Body of pancreas (tissue), 4 donors: ENCODE measurements at places on chromosomes 1 and 21.

DNA sequence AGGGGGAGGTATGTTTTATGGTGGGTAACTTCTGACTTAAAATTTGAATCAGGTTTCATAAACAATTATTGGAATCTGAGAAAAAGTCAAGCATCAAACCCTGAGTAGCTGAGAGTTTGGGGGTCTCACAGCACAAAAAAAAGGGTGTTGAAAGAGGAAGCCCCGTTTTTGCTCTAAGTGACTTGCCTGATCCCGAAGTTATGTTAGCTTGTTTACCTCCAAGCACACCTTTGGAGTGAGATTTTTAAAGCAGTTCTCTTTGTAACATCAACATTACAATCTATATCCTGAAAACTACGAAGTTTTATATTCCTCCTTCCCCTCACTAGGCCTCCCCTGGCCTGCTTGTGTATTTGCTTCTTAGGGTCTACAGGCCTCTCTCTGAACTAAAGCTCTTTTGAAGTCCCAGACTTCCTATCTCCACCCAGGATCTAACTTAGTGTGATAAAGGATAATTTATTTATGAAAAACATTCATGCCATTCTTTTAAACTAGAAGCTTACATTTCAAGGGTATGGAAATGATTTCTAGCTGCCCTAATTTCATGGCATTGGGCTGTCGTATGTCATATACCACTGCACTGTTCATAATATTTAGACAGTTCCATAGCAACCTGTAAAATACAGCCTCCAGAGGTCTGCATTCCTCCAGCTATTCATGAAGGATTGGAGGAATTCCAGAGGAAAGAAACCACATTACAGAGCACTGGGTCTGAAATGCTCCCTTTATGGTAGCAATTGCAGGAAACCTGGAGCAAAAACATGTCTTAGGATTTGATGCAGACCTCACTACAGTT lies 36.1 kb upstream of the RGS1 start:
- peak overlapping the region; percentile 46 for H3K27ac ChIP-seq
- peaks cover 12% of the 10 kb centered on the region for H3K4me1 ChIP-seq
- no peaks in the 10 kb centered on the region for H3K27me3 ChIP-seq
- no peak overlapping the region for H3K4me3 ChIP-seq

DNA sequence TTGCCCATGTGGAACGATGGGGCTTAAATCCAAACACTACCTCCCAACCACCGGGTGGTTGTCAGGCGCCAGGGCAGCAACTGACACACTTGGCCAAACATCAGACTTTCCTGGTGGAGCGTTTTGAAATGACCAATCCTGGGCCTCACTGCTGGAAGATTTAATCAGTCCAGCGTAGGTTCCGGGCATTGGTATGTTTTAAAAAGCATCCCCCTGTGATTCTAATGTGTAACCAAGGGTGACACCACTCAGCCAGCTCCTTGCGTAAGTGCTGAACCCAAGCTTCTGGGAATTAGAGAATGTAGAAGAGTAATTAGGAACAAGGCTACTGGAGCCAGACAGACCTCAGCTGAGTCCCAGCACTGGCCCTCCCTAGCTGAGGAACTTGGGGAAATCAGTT lies 44.8 kb upstream of the KAZN start:
- H3K27me3 ChIP-seq = no peaks in the 10 kb centered on the region
- no peak overlapping the region for H3K27ac ChIP-seq
- H3K36me3 ChIP-seq = no peaks in the 10 kb centered on the region
- peaks cover 17% of the 10 kb centered on the region for H3K4me1 ChIP-seq
- no peak overlapping the region for H3K4me3 ChIP-seq

GRCh38 chr1:150987924-150988323 lies 5.8 kb downstream of the ANXA9 start:
- no peak for DNase-seq
- H3K27ac ChIP-seq = no peak overlapping the region
- no peaks in the 10 kb centered on the region for H3K36me3 ChIP-seq
- no peak overlapping the region for H3K4me3 ChIP-seq

- no peaks in the 10 kb centered on the region for H3K36me3 ChIP-seq
- no peaks in the 10 kb centered on the region for H3K27me3 ChIP-seq
- H3K4me3 ChIP-seq = no peak overlapping the region
- H3K27ac ChIP-seq = no peak overlapping the region
Observed at GRCh38 chr1:224219612-224220059, 36.6 kb downstream of the DEGS1 start.

DNA sequence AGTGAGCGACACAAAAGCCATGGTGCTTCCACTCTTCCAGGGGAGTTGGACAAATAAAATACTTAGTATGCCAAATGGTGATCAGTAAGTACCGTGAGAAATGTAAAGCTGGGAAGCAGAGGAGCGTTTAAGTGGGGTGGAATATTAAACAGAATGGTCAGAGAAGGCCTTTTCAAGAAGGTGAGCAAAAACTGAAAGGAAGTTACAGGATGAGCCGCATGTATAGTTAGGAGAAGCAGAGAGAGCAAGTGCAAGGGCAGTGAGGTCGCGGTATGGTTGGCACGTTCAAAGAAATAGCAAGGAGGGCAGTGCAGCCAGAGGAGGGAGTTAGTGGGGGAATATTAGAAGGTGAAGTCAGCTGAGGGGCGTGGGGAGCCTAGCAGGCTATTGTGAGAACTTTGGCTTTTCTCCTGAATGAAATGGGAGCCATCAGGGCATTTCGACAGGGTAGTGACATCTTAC lies 748 bp upstream of the ATP6V0B start:
- no peak for DNase-seq
- H3K4me3 ChIP-seq = peak overlapping the region; percentile 22
- H3K27ac ChIP-seq = peak overlapping the region; percentile 98
- H3K27me3 ChIP-seq = no peaks in the 10 kb centered on the region

DNA sequence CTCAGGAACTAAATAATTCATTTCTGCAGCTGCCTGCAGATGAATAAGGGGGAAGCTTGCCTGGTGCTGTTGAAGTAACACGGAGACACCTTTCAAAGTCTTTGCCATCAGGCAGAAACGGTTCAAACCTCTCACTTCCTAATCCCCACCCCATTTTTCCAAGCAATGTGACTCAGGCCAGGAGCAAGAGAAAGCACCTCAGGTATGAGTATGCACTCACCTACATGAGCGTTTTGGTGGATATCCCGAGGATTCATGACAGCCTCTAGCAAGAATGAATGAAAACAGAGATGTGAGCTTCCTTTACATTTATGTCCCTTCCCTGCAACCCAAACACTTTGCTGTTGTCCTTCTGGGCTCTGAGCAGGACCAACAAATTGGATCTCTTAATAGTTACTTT lies 63.4 kb upstream of the LAX1 start:
- H3K36me3 ChIP-seq = peaks cover 13% of the 10 kb centered on the region
- no peaks in the 10 kb centered on the region for H3K4me1 ChIP-seq
- no peaks in the 10 kb centered on the region for H3K27me3 ChIP-seq
- DNase-seq = no peak

DNA sequence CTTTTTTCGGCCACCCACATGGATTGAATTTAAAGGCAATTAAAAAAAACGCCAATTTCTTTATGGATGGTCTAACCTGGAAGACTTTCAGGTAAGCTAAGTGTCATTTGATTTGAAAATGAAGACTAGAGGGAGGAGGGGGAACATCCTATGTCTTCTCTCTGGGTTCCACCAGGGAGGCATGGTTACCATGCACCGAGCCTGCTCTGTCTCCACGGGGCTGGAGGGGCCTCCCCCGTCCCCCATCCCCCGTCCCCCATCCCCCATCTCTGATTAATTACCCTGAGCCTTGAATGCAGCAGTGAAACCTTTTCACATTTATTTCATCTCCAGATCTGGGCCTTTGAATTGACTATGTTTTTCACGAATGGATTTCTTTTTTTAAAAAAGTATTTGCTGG lies 135.1 kb downstream of the TLR5 start:
- H3K36me3 ChIP-seq = no peaks in the 10 kb centered on the region
- no peaks in the 10 kb centered on the region for H3K4me1 ChIP-seq
- no peaks in the 10 kb centered on the region for H3K27me3 ChIP-seq
- no peak overlapping the region for H3K4me3 ChIP-seq
- DNase-seq = no peak

GRCh38 chr1:19484798-19485361 lies 459 bp downstream of the CAPZB start:
- no peaks in the 10 kb centered on the region for H3K36me3 ChIP-seq
- DNase-seq = peak; percentile 40
- peaks cover 51% of the 10 kb centered on the region for H3K4me1 ChIP-seq
- peak overlapping the region; percentile 75 for H3K4me3 ChIP-seq
- peak overlapping the region; percentile 94 for H3K27ac ChIP-seq

GRCh38 chr1:118322331-118322730 lies 137.3 kb upstream of the SPAG17 start:
- H3K4me3 ChIP-seq = no peak overlapping the region
- DNase-seq = no peak
- H3K27me3 ChIP-seq = no peaks in the 10 kb centered on the region
- H3K27ac ChIP-seq = no peak overlapping the region
- no peaks in the 10 kb centered on the region for H3K36me3 ChIP-seq

DNA sequence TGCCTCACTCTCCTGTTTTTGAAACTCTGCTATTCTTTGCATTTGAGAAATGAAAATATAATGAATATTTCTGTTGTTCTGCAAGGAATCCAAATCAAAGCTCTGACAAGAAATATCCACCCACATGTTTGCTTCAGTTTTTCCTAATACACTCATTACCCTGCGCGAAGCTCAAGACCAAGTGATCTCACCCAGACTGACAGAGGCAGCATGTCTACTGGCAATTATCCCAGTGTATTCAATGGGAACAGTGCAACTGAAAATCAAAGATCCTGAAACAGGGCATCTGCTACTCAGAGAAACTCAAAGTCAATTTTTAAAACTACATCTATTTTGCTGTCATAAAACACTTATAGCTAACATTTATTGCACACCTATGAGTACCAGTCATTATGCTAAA lies 321.0 kb upstream of the LRRC7 start:
- no peak overlapping the region for H3K27ac ChIP-seq
- H3K4me3 ChIP-seq = no peak overlapping the region
- DNase-seq = no peak
- no peaks in the 10 kb centered on the region for H3K27me3 ChIP-seq
- no peaks in the 10 kb centered on the region for H3K4me1 ChIP-seq

- no peaks in the 10 kb centered on the region for H3K27me3 ChIP-seq
- no peak overlapping the region for H3K4me3 ChIP-seq
- no peaks in the 10 kb centered on the region for H3K4me1 ChIP-seq
- H3K36me3 ChIP-seq = no peaks in the 10 kb centered on the region
Observed at GRCh38 chr1:45998020-45998617, 134.3 kb downstream of the PIK3R3 start.

DNA sequence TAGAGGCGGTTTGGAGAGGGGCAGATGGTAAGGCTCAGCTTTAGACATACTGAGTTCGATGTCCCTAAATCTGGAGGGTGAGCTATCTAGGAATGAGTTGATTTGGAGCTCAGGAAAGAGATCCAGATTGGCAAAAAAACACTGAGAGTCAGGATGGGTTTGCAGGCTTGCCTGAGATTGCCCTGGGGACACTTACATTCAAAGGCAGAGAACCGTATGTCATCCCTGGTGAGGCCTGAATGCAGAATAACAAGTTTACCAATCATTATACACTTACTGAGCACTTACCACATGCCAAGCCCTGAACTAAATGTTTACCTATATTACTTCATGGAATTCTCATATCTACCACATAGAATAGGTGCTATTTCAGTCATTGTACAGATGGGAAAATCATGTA lies 27.5 kb downstream of the TFAP2E start:
- DNase-seq = no peak
- no peaks in the 10 kb centered on the region for H3K4me1 ChIP-seq
- H3K36me3 ChIP-seq = no peaks in the 10 kb centered on the region
- H3K4me3 ChIP-seq = no peak overlapping the region
- H3K27ac ChIP-seq = no peak overlapping the region

GRCh38 chr1:187264995-187265602 lies 436.4 kb downstream of the PLA2G4A start:
- no peaks in the 10 kb centered on the region for H3K4me1 ChIP-seq
- H3K27me3 ChIP-seq = no peaks in the 10 kb centered on the region
- no peaks in the 10 kb centered on the region for H3K36me3 ChIP-seq

GRCh38 chr1:42419126-42419821 lies 36.5 kb downstream of the ZMYND12 start:
- H3K4me3 ChIP-seq = no peak overlapping the region
- H3K36me3 ChIP-seq = no peaks in the 10 kb centered on the region
- no peaks in the 10 kb centered on the region for H3K27me3 ChIP-seq
- DNase-seq = no peak

DNA sequence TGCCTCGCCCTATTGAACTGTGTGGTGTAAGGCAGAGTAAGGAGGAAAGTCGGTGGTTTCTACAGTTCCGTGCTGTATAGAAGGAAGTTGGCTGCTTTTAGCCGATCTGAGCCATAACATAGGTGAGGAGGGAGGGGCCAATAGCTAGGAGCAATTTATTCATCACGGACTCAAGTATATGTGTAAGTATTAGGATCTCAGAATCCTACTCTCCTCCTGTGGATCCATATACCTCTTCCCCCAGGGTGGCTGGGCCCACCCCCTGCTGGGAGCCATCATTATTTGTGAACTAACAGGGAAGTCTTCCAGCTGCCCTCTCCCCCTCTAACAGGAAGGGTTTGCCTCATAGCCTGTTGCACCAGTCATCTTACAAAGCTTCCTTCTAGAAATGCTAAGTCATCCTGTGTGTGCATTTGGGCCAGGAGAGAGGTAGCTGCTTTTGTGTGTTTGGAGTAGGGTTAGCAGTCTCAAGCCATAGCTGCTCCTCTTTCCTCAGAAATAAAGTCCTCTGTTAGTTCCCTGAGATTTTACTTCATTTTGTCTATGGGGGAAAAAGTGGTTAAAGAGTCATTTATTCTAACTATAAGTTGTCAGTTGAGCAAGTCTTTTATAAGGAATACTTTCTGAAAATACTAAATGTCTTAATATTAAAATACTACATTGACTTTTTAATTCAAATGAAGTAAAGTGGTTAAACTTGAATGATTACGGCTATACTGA lies 14.9 kb upstream of the CENPS start:
- DNase-seq = peak; percentile 45
- no peak overlapping the region for H3K4me3 ChIP-seq
- H3K27ac ChIP-seq = no peak overlapping the region
- H3K4me1 ChIP-seq = no peaks in the 10 kb centered on the region
- no peaks in the 10 kb centered on the region for H3K36me3 ChIP-seq

DNA sequence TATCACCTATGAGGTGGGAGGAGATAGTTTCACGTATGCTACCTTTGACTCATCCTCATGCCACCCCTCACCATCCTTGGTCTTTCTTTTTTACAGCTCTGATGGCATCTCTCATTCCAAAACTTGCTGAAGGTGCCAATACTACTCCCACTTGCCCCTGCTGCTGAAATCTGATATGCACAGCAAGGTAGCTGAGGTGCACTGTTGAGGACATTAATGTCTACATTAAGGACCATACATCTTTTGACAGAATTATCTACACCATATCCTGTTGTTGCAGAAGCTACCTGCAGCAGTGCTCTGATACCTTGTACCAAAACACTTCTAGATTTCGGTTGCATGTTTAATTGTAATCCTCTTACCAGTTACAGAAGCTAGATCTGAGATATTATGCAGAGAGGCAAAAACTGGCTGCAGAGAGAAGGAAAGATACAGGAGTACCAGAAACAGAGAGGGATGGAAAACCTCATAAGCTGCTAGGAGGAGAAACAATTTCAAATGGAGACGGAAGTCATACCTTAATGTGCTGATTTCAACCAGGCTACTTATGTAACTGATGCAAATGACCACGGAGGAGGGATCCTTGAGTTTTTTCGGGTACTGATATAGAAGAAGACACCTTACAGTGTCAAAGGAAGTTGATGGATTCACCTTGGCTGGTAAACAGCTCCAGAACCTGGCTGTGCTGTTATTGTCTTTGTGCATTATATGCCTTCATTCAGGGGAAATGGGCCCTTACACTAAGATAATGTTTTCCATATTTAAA lies 19.3 kb upstream of the PTPRC start:
- no peaks in the 10 kb centered on the region for H3K4me1 ChIP-seq
- no peak overlapping the region for H3K27ac ChIP-seq
- DNase-seq = no peak

GRCh38 chr1:15156807-15157380 lies 3.3 kb downstream of the TMEM51 start:
- no peaks in the 10 kb centered on the region for H3K36me3 ChIP-seq
- H3K4me1 ChIP-seq = peaks cover 75% of the 10 kb centered on the region
- DNase-seq = peak; percentile 80
- H3K27me3 ChIP-seq = no peaks in the 10 kb centered on the region
- H3K4me3 ChIP-seq = no peak overlapping the region
